PC-9 (cell line): ENCODE measurements at places on chromosomes 4 and X. TPM values are rescaled to one million over a fixed set of nuclear protein-coding genes. Genes with fewer than 3 reads are reported as not detected.
A peak's percentile ranks its signal among the peaks of the same experiment; 100 is the strongest.

DNA sequence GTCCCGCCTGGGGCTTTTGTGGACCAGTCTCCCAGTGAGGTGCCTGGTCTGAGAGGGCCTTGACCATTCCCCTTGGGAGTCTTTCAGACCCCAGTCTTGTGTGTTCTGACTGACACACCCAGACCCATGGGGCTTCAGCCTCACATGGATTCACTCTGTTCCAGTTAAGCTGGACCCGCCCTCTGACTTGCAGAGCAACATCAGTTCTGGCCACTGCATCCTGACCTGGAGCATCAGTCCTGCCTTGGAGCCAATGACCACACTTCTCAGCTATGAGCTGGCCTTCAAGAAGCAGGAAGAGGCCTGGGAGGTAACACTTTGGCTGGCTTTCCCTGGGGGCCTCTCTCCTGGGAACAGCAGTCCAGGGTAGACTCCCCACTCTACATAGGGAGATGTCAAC is 6.8 kb downstream of the IL9R start:
- DNase-seq: peak; percentile 11
- H3K36me3 ChIP-seq: no peaks in the 10 kb centered on the region
- H3K27ac ChIP-seq: no peak overlapping the region
- no peak overlapping the region for H3K4me3 ChIP-seq

Gene DCHS2
- total RNA-seq: 0.02 and 0.15 TPM in 2 replicates

- no peak overlapping the region for H3K4me3 ChIP-seq
- no peaks in the 10 kb centered on the region; the same call in 1 of the 2 replicates for H3K36me3 ChIP-seq
- H3K4me1 ChIP-seq: no peaks in the 10 kb centered on the region
- H3K27ac ChIP-seq: no peak overlapping the region
These were observed 36.0 kb upstream of the SPON2 start for GRCh38 chr4:1208266-1208961.

DNA sequence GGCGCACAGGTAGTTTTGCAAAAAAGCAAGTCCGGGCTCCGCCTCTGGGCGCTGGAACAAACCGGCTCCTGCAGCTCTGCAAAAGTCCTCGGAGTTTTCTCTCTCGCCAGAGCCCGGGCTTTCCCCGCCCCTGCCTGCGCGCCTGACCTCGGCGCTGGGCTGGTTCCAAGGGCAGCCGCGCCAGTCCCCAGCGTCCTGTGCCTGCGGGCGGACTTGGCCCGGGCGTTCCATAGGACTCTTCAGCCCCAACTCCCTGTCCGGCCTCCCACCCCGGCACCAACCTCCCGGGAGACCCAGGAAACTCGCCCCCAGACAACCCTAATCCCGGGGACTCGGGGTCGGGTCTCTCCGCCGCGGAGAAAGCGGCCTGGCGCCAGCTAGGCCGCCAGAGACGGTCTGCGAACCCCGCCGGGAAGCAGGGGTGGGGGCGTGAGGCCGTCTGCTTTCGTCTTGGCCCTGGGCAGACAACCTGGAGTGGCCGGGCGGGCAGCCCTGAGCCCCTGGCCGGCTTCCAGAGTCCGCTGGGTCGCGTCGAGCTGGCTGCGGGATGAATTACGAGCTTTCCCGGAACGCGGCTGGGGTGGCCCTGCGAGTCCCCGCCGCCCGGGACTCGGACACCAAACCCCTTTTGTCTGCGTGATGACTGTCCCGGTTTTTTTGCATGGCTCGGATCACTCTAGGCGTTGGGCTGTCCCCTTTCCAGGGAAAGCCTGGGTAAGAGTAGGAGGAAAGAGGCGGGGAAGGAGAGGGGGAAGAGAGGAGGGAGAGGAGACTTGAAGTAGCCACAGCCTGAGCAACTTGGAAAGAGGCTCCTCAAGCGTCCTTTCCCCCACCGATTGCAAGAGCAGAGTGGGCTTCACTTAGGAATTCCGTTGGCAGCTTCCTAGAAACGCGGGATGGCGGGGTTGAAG is 916 bp downstream of the MXRA5 start:
- no peaks in the 10 kb centered on the region for H3K4me1 ChIP-seq
- H3K27me3 ChIP-seq: peaks cover 9% of the 10 kb centered on the region
- no peak overlapping the region for H3K4me3 ChIP-seq
- H3K36me3 ChIP-seq: no peaks in the 10 kb centered on the region

DNA sequence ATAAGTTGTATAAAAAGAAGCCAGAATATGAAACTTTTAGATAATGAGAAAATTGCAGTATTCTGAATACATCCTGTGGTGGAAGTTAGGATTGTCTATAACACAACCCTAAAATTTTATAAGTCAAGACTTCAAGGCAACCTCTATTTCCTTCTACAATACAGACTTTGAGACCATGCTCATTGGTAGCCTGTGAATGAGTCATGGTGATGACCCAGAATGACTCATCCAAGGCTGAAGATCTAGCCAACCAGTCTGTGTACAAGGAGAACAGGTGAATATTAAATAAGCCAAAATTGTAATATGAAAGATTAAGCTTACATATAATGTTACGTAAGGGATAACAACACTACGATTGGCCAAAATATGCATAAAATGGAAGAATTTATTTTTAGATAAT is 475.9 kb upstream of the GALNT7 start:
- no peak overlapping the region for H3K4me3 ChIP-seq
- no peaks in the 10 kb centered on the region for H3K4me1 ChIP-seq
- H3K27ac ChIP-seq: no peak overlapping the region
- no peak for DNase-seq
- H3K36me3 ChIP-seq: no peaks in the 10 kb centered on the region

- H3K27me3 ChIP-seq: no peaks in the 10 kb centered on the region
- no peak for DNase-seq
- no peak overlapping the region for H3K4me3 ChIP-seq
- no peaks in the 10 kb centered on the region for H3K36me3 ChIP-seq
- H3K27ac ChIP-seq: no peak overlapping the region
These were observed 187.4 kb downstream of the TEX13C start for GRCh38 chrX:125507119-125507518.

Gene MSMO1
- total RNA-seq: 111 and 117 TPM in 2 replicates

DNA sequence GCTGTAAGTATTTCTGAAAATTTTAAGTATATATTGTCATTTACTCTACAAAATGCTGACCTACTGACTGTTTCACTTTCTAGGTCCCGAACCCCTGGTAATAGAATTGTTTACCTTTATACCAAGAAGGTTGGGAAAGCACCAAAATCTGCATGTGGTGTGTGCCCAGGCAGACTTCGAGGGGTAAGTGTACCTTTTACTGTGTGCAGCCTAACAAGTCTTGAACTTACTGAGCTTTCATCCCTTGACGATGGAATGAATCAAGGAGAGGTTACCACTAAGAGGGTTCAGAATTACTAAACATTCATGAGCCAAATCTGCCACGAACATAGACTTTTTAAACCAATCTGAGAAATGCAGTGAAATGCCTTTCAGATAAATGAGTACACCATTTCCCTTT is 1.6 kb downstream of the RPL34 start:
- H3K36me3 ChIP-seq: peaks cover 44% of the 10 kb centered on the region
- peak overlapping the region; percentile 94 for H3K27ac ChIP-seq
- peaks cover 13% of the 10 kb centered on the region for H3K4me1 ChIP-seq
- peak overlapping the region; percentile 88 for H3K4me3 ChIP-seq
- H3K27me3 ChIP-seq: no peaks in the 10 kb centered on the region

GRCh38 chrX:83845397-83845796 is 15.5 kb upstream of the CYLC1 start:
- no peak overlapping the region for H3K27ac ChIP-seq
- H3K4me1 ChIP-seq: no peaks in the 10 kb centered on the region
- H3K36me3 ChIP-seq: no peaks in the 10 kb centered on the region
- H3K27me3 ChIP-seq: no peaks in the 10 kb centered on the region
- H3K4me3 ChIP-seq: no peak overlapping the region

DNA sequence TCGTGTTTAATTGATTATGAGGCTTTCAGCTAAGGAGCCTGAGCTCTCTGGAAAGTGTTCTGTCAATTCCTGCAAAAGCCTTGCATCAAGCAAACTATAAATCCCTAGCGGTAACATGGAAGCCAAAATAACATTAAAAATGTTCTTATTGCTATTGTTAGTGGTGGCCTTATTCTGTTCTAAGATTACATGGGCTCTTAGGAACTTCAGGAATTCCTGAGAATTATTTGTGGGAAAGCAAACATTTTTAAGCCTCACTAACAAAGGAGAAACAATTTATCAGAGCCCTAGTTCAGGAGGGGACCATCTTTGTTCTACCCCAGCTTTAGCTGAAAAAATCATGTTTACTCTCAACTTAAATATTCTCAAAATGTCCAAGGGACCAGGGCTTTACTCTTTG is 119.6 kb downstream of the PAPSS1 start:
- H3K36me3 ChIP-seq: no peaks in the 10 kb centered on the region
- no peak for DNase-seq
- H3K4me1 ChIP-seq: no peaks in the 10 kb centered on the region
- H3K27me3 ChIP-seq: no peaks in the 10 kb centered on the region

Gene RGN
- total RNA-seq: 0.33 TPM in 1 of 2 replicates, not detected in the other

DNA sequence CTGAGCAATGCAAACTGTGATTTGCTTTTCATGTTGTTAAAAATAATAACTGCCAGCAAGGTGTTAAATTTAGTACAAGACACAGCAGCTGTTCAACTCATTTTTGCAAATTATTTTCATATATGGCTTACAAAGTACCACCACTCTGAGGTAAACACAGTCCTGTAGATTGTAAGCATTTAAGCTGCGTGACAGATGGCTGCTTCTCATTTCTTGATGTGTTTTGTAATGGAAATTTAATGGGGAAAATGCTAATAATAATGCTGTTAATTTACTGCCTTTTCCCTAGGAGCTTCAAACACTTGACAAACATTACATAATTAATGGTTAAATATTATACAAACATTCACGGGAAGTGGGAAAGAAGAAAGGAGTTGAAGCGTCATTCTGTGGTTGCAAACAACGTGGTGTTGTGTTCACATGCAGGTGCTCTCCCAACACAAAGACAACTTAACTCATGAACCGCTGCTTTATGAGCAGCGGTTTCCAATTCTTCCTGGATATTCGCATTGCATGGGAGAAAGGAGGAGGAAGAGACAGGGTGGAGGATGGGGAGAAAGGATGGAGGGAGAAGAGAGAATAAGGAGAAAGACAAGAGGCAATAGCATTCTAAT is 236.8 kb upstream of the VCX start:
- no peak overlapping the region for H3K27ac ChIP-seq
- H3K4me1 ChIP-seq: no peaks in the 10 kb centered on the region
- H3K4me3 ChIP-seq: no peak overlapping the region

GRCh38 chr4:183106839-183107238 is 7.8 kb downstream of the WWC2 start:
- no peak overlapping the region for H3K27ac ChIP-seq
- no peak overlapping the region for H3K4me3 ChIP-seq
- peaks cover 7% of the 10 kb centered on the region for H3K4me1 ChIP-seq
- no peaks in the 10 kb centered on the region for H3K36me3 ChIP-seq
- DNase-seq: no peak

Gene ARHGEF6
- 0.08 and 0.09 TPM in 2 replicates for total RNA-seq

DNA sequence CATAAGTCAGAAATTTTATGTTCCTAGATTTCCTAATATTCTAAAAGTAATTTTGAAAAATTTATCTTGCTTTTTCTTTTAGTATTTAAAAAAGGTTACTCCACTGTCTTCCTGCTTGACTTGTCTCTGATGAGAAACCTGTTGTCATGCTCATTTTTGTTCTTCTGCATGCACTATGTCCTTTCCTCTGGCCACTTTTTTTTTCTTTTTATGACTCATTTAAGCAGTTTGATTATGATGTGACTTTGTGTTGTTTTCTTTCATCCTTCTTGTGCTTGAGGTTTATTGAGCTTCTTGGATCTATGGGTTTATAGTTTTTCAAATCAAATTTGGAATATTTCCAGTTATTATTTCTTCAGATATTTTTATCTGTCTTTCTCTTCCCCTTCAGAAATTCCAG is 12.0 kb upstream of the UFSP2 start:
- H3K27ac ChIP-seq: no peak overlapping the region
- H3K36me3 ChIP-seq: no peaks in the 10 kb centered on the region
- no peaks in the 10 kb centered on the region for H3K27me3 ChIP-seq
- no peak for DNase-seq
- H3K4me3 ChIP-seq: no peak overlapping the region
- H3K4me1 ChIP-seq: no peaks in the 10 kb centered on the region

Gene TMPRSS11E
- not detected in 2 replicates for total RNA-seq

GRCh38 chr4:78569306-78569821 is 17.8 kb downstream of the ANXA3 start:
- H3K4me1 ChIP-seq: peaks cover 62% of the 10 kb centered on the region
- H3K27ac ChIP-seq: peak overlapping the region; percentile 79
- 0 out of 2 replicates have a peak overlapping the region, but pooled peaks have one; percentile 25 for H3K4me3 ChIP-seq
- H3K36me3 ChIP-seq: peaks cover 26% of the 10 kb centered on the region
- no peaks in the 10 kb centered on the region for H3K27me3 ChIP-seq

Gene VSIG1
- not detected in 2 replicates for total RNA-seq

DNA sequence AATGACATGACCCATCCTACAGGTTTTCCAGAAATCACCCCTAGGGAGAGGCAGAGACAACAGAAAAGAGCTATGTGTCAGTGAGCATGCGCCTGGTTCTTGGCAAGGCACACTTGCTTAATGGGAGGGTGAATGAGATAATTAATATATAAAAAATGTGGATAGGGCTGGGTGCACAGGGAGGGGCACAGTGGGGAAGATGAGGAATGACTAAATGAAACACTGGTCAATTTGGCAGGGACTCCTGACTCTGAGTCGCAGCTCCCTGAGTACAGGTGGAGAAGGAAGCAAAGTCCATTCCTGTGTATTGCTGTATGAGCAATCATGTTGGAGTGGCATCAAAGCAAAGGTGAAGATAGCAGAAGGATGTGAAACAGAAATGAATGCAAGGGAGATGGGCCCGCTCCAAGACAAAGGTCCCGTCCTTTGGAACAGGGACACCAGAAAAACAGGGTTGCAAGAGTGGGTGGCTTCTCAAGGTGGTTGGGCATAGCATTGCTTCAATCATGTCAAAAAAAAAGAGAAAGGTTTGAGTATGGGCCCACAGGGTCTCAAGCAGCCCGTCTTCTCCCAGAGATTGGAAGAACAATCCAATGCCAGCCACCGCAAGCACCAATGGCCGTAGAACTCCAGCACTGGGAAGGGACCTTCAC is 278.4 kb upstream of the AGTR2 start:
- peaks cover 27% of the 10 kb centered on the region for H3K4me1 ChIP-seq
- H3K27ac ChIP-seq: peak overlapping the region; percentile 81
- H3K27me3 ChIP-seq: no peaks in the 10 kb centered on the region
- no peaks in the 10 kb centered on the region for H3K36me3 ChIP-seq

Gene CPXCR1
- total RNA-seq: not detected in 2 replicates

Gene BRS3
- not detected in 2 replicates for total RNA-seq

DNA sequence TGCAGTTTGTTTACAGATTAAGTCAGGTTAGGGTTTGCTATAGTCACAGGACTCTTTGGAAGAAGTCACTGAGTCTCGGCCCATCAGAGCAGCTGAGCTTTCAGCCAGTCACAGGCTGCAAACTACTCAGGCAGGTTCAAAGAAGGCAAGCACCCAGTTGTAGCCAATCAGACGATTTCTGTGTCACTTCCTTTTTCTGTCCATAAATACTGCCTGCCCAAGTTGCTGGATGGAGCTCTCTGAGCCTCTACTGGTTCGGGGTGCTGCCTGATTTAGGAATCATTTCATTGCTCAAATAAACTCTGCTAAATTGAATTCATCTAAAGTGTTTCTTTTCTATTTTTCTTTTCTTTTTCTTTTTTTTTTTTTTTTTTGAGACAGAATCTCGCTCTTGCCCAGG is 7.3 kb upstream of the SH3BP2 start:
- no peak for DNase-seq
- no peaks in the 10 kb centered on the region for H3K36me3 ChIP-seq
- no peaks in the 10 kb centered on the region for H3K27me3 ChIP-seq
- H3K4me1 ChIP-seq: 0 out of 2 replicates have a peak, but pooled peaks cover 7% of the 10 kb centered on the region

Gene NXF2B
- not detected in 2 replicates for total RNA-seq
